Stimulated activated CD8-positive, alpha-beta memory T cell treated with anti-CD3 and anti-CD28 coated beads, Interleukin-2, amount 100 ng/mL, for 48 hours (primary cell): ENCODE measurements at places on chromosomes 11 and 22.

DNA sequence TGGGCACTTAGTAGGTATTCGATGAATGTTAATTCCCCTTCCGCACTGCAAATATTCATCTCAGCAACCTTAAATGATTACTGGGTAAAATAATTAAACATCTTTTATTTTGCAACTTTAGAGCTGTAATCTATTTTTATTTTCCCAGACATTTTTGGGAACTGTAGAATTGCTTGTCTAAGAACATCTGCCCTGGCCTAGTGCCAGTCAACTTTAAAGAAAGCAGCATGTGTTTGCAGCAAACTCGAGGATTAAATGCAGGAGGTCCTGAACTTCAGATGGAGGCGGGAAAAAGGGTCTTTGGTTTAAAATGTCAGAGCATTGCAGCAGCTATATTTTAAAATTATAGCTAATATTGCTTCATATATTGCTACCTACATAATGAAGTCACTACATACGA, 190.0 kb downstream of the PGR start:
- no peak for DNase-seq

DNA sequence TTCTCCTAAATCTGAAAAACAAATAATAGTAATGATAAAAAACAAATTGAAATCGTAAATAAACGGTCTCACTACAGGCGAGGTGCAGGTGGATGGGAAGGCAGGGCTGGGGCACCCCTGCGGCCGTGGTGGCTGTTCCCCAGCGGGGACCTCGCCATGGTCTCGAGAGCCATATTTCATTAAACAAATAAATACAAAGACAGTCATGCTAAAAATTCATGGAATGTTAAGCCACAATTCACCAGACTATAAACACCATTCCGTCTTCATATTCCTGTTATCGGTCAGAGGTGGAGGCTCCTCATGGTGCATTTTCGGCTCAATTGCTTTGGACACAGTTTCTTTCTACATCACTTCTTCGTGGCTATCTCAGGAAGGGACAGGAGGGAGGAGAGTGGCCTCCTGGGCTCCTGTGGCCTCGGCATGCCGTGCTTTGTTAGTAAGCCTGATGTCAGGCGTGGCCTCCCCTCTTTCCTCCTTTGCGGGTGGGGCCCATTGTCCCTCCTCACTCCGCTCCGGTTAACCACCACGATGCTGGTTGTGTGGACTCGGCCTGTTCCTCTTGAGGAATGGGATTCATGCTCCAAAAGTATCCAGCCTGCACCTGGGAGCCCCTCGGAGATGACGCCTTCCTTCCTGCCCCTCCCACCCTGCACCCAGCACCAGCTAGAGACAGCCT, 16.1 kb upstream of the BRSK2 start:
- no peak for DNase-seq

- DNase-seq = no peak
Measured at GRCh38 chr11:1504581-1505290, 18.2 kb upstream of the MOB2 start.

GRCh38 chr11:67276781-67277230, 10.5 kb downstream of the GRK2 start:
- DNase-seq = peak; percentile 58

DNA sequence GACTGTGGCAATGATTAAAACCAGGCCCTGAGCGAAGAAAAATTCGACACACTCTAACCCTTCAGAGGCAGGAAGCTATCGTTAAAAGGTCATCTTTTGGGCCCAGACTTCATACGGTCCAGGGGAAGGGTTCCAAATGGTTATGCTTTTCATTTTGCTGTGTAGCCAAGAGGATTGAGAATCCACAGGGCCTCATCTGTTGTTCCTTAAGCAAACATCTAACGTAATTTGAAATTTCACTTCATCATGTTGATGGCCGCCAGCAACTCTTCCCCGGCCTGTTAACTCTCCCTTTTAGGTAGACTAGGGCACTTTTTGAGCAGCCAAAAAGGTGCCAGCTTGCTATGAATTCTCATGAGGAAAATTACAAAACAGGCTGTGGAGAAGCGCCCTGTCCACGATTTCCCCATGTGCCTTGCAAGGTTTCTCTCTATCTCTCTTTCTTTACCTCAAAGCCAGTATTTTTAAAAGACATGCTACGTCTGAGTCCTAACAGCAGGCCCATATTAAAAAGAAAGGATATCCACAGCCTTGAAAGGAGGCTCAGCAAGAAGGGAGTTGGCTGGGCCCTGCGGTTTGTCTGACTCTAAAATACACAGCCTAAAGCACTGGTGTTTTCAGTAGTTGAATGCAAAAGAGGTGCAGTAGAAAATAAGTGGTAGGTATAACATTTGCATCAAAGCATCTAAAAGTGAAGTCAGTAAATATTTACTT, 356.3 kb upstream of the NARS2 start:
- no peak for DNase-seq

GRCh38 chr22:29478326-29479276, 1.4 kb upstream of the NEFH start:
- no peak for DNase-seq

DNA sequence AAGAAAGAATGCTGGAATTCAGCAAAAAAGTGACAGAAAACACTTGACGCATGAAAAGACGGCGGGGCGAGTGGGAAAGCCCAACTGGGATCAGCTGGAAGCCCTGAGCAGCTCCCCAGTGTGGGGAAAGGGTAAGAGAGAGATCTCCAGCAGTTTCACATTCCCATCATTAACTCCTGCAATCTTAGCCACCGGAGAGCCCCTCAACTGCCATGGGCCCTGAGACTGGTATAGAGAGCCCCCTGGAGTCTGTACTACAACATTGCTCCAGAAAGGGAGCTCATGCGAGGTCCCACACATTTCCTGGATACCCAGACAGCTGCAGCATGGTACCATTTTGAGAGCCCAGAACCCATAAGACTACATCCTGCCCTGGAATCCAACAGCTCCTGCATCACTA, 31.1 kb downstream of the MRGPRX4 start:
- no peak for DNase-seq

DNA sequence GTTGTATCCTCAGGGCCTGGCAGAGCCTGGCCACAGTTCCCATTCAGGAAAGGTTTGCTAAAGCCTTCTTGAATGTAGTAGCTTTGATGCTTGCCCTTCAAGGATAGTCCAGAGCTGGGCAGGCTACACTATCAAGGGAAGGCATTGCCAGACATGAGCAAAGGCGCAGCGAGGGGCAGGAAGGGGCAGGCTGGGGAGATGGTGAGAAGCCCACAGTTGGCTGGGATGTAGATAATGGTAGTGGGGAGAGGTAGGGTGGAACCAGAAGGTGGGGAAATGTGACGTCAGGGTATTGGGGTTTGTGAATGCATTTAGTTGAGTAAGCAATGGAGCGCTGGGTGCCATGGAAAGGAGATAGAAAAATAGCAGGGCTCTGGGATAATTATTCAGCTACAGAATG, 28.6 kb downstream of the LRRC32 start:
- DNase-seq = no peak

DNA sequence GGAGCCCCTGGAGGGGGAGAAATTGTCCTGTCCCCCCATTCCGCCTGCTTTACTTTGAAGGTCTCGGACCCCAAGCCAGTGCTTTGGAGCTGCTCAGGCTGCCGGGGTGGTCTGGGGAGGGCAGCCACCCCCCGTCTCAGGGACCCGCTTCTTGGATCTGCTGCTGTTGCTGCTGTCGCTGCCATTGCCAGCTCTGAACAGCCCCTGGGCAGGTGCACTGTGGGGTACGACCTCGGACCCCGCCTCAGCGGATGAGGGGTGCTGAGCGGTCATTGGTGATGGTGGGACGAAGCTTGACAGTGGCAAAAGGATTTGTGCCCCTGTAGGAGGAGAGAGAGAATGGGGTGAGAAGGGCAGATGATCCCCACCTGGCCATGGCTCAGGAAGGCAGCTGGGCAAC, 1.1 kb upstream of the SLC16A8 start:
- no peak for DNase-seq

DNA sequence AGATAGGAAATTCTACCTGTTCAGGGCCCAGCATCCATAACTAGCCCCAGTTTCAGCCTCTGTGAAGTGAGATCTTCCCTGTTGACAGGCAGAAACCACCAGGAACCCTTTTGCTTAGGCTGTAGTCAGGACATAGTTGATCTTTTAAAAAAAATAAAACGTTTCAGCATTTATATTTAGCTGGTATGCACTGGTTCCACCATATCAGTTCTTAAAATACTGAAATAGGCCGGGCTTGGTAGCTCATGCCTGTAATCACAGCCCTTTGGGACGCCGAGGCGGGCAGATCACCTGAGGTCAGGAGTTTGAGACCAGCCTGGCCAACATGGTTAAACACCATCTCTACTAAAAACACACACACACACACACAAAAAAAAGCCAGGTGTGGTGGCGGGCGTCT, 35.3 kb downstream of the GALNT18 start:
- no peak for DNase-seq

DNA sequence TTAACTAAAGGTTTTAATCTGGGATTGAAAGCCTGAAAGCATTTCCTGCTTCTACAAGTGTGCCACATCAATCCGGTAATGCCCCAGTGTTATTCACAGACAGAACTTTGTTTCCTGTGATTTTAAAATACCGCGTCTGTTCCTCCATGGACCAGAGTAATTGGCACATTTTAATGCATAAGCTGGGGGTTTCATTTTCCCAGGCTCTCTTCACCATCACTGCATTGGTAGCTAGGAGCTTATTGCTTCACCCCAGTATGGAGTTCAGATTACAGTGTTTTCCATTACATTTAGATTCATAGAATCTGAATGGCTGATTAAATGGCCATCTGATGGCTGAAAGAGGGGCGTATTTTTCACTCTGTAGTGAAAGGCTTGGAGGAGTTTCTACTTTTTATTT, 25.7 kb upstream of the CRTAM start:
- no peak for DNase-seq

- DNase-seq = no peak
Measured at GRCh38 chr11:75770102-75770501, 1.5 kb downstream of the DGAT2 start.

GRCh38 chr11:43243927-43244326, 67.9 kb upstream of the API5 start:
- no peak for DNase-seq

GRCh38 chr11:123484448-123484847, 54.4 kb downstream of the GRAMD1B start:
- no peak for DNase-seq

DNA sequence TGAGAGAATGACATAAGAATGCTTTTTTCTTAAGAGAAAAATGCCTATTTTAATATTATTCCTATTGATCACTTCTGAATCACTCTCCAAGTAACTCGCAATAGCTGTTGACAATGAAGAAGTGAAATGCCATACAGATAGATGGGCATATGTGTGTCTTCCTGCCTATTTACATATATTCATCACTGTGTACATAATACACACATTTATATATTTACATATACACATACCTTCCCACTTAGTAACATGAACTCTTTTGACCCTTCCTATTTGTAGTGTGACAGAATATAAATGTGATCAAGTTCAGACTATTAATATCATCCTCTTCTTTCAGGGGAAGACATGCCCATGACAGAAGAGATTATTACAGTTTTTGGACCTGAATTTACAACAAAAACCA, 756.7 kb downstream of the DLG2 start:
- DNase-seq = no peak

GRCh38 chr11:6397156-6397555, 6.9 kb downstream of the SMPD1 start:
- no peak for DNase-seq

DNA sequence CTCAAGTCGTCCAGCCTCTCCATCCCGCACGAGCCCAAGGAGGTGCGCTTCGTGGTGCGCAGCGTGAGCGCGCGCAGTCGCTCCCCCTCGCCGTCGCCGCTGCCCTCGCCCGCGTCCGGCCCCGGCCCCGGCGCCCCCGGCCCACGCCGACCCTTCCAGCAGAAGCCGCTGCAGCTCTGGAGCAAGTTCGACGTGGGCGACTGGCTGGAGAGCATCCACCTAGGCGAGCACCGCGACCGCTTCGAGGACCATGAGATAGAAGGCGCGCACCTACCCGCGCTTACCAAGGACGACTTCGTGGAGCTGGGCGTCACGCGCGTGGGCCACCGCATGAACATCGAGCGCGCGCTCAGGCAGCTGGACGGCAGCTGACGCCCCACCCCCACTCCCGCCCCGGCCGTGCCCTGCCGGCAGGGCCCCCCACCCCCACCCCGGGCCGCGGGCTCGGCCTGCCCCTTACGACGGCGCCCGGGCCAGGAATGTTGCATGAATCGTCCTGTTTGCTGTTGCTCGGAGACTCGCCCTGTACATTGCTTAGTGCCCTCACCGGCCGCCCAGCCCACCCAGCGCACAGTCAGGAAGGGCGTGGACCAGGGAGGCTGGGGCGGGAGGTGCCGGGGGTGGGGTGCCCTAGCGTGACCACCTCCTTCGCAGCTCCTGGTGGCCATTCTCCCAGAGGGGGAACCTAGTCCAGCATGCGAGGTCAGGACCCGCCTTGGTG, 6.9 kb upstream of the ACR start:
- DNase-seq = no peak

- DNase-seq = no peak
Measured at GRCh38 chr22:49549256-49550140, 278.2 kb downstream of the BRD1 start.

DNA sequence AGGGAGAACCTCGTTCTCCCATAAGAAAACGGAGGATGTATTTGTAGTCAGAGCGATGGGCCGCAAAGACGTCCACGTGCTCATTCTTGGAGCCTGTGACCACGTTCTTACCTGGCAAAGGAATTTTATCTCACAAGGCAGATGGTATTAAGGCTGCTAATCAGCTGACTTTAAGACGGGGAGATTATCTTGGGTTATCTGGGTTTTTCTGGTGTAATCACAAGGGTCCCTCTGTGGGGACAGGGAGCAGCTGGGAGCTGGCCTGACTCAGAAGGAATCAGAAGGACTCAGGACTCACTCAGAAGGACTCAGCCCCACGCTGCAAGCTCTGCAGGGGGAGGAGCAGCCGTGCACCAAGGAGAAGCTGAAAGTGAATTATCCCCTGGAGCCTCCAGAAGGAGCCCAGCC, 7.5 kb upstream of the SIGIRR start:
- no peak for DNase-seq

- DNase-seq = no peak
Measured at GRCh38 chr22:33465554-33465953, 407.4 kb upstream of the SYN3 start.
